ENCODE measurements at places on chromosomes 1 and 21.
A peak's percentile ranks its signal among the peaks of the same experiment; 100 is the strongest.

- DNase-seq = no peak
Measured at GRCh38 chr1:207815913-207816291, 64.0 kb downstream of the CD46 start.

- DNase-seq = peak; percentile 93
Measured at GRCh38 chr1:157163273-157164127, 25.3 kb upstream of the ETV3 start.

DNA sequence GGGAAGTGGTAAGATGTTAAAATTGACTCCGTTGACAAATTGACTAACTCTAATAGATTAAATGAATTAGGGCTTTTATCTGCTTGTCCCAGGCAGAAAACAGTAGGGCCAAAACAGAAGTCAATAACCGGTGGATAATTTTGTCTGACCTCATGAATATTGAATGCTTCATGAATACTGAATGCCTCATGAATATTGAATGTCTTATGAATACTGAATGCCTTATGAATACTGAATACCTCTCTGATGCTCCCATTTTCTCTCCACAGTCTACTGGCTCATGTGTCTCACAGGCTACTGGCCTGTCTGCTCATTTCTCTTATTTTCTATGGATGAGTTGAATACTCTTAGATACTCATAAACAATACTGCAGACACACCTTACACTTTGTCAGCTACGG lies 56.0 kb downstream of the POFUT2 start:
- DNase-seq = no peak

- no peak for DNase-seq
Measured at GRCh38 chr1:175579956-175580750, 163.2 kb downstream of the TNR start.

DNA sequence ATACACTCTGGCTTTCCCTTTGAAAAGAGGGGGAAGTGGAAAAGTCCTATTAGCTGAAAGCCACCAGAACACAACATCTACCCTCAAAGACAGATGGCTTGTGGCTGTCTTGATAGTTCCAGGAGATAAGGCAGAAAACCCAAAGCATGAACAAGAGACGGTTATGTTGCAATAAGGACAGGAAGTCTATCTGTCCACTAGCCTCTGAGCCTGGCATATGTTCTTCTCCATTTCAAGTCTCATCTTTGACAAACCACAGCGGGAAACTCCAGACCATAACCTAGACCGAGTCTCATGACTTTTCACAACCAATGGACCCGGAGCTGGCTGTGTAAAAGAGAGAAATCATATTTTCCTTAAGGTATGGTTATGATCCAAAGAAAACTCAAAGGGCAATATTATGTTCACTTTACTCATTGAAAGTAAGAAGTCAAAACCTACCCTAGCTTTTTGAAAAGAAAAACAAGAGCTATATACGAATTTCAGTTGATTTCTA lies 33.8 kb downstream of the DUSP10 start:
- no peak for DNase-seq

DNA sequence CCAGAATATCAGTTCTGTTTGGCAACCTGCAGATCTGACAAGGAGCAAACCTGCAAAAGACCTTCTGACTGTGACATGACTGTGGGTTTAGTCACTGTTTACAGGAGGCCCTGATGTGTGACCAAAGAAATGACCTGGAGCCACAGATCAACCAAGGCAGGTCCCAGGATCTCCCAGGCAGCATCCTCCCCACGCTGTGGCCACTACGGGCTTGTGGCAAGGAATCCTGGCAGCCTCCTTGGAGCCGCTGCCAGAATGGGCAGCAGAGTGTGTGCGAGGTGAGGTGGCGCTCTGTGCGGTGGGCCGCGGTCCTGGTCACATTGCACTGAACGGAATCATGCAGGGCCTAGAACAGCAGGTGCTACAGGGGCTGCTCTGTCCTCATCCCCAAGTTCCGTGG lies 15.9 kb downstream of the MCM3AP start:
- no peak for DNase-seq

DNA sequence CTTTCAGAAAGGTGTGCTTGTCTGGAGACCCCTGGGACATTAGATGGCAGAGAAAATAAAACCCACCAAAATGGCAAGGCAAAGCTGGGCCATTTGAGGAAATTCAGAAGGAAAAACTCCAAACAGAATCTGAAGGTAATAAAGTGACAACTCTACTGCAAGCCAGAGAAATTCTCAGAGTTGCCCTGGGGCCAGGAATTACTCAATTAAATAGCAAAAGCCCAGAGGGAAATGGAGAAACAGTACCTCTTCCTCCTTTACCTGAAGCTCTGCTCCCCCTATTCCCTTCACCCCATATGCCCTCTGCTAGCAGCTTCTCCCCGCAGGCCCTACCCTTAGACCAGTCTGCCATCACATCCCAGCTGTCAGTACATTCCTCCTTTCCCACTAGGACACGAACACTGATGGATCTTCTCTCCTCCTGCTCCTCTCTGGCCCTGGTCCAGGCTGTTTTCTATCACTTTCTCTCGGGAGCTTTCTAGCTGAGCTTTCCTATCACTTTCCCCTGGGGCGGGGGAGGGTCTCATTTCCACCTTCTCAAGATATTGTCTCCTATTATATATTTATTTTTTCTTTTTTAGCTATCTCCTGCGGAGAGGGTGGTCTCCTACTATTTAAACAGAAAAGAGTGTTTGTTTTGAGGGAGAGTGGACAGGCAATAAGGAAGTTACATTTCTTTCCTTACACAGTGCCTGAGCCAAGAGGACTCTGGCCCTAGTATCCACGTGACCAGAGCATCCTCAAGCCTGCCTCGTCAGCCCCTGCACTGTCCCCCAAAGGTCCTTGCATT lies 47.7 kb upstream of the RBM15 start:
- DNase-seq = no peak

GRCh38 chr1:102174259-102174863 lies 177.6 kb upstream of the OLFM3 start:
- peak; percentile 74 for DNase-seq

GRCh38 chr1:101238031-101238628 lies 1.3 kb downstream of the S1PR1 start:
- DNase-seq = peak; percentile 52

GRCh38 chr1:6591222-6591621 lies 11.4 kb downstream of the ZBTB48 start:
- no peak for DNase-seq

GRCh38 chr1:2001773-2002411 lies 1.7 kb downstream of the CFAP74 start:
- DNase-seq = no peak

DNA sequence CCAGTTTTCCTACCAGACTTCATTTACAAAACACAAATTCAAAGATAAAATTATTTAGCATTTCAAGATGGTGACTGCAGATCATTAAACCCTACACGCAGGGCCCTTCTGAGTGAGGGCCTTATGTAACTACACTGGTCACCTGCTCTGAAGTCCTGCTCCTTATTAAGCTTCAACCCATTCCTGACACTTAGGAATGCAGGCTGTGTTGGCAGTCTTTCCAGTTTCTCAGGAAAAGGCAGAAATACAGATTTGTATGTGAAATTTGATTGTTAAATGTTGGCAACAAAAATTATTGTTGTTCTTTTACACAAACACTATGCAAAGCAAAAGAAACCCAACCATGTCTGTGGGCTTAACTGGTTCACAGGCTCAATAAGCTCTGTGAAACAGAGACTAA lies 25.8 kb upstream of the BCAS2 start:
- no peak for DNase-seq

GRCh38 chr1:156468693-156469345 lies 31.8 kb downstream of the MEF2D start:
- DNase-seq = no peak

- DNase-seq = peak; percentile 11
Measured at GRCh38 chr1:7553042-7553690, 217.9 kb upstream of the VAMP3 start.

GRCh38 chr1:39317910-39318633 lies 113.6 kb downstream of the MACF1 start:
- no peak for DNase-seq

DNA sequence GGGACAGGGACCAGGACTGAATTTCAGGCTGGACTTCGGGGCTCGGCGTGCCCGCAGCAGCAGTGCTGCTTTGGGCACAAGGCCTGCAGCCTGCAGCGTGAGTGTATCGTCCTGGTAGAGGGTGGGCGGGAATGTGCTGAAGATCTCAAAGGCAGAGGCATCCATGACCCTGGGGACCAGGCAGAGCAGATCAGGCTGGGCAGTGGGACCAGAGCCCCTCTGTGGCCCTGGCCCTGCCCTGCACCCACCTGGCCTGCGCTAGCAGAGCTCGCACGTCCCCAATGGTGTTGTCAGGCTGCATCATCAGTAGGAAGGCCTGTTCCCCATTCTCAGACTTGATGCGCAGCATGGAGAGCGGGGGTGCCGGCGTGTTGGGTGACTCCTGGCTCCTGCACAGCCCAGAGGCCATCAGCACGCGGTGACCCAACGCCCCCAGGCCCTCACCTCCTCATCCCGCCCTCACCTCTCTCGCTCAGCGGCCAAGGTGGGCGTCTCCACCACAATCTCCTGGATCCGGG lies 2.6 kb downstream of the SH3BGRL3 start:
- DNase-seq = peak; percentile 56

DNA sequence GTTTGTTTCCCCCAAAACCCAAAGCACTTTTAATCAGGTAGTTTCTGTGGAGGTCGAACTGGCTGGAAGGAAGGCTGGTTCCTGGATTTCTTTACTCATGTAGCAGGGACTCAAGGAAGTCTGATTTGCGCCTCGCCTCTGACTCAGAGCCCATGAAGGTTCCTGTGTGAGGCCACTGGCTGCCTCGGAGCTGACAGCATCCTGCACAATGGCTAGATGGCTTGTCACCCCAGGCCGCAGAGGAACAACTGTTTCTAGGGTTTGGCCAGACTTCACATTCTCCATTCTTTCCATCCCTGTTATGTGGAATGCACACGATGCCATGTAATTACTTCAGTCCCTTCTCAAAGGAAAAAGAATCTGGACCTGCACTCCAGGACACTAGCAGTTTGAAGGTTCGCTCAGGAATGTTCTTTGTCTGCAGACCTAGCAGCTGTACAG lies 39.1 kb upstream of the PRSS38 start:
- no peak for DNase-seq

DNA sequence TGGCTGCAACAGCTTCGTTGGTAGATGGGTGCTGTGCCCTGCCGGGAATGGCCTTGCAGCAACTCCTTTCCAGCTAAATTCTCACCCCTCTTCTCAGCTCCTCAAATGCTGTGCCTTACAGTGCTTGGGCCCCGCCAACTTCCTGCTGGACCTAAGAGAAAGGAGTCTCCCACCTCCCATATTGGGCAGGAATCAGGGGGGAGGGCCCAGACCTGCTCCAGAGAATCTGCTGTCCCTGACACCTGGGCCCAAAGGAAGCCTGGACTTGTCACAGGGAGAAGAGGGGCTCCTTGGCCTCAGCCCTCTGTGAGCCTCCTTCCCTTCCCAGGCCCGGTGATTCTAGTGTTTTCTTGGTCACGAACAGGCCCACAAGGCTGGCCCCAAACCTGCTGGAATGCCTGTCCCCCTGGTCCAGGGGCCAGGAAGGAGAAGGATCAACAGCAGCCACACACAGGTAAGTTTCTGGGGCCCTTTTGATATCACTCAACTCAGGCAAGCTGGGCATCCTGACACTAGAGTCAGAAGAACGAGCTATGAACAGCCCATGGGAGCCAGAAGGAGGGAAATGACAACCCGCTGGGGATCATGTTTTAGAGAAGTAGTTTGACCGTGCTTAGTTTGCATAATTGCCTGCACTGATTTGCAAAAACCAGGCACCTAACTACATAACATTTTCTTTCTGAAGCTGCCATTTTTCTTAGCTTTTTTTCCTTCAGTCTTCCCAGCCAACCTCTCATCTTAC lies 86.2 kb downstream of the CD247 start:
- DNase-seq = no peak

- DNase-seq = no peak
Measured at GRCh38 chr1:111223126-111223685, 4.3 kb upstream of the CHI3L2 start.

GRCh38 chr1:156475568-156476500 lies 24.7 kb downstream of the MEF2D start:
- DNase-seq = no peak

DNA sequence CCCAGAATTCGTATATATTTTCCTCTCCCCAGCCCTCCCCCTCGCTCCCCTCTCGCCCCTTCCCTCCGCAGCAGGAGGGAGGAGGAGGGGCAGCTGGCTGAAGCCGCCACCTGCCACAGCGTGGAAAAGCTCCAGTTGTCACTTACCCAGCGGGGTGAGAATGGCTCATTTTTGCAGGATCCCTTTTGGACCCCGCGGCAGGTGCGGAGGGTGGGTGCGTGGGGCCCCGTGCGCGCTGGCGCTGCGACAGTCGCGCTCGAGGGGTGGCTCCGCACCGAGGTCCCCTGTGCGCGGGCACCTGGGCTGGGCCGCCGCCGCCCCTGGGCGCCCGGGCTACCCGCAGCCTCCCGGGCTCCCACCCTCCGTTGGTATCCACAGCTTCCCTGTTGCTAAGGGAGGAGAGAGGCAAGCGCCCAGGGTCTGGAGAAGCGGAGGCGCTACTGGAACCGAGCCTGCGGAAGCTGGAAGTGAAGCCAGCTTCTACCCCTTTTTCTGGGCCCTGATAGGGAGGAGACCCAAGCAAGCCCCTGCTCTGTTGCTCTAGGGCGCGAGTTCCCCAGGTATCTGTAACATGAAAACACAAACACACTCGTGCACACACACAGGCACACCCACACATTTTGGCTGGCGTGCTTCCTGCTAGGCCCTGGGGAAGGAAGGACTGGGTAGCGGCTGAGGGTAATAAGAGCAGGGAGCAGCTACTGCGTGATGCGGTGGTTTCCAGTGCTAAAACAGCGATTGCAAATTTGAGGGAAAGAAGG lies at the start of gene ERICH3:
Gene ERICH3, minus strand, starts transcription at position 442 of the 761 bp plus-strand sequence. Its CDS starts 273 bp downstream, at position 169.
- peak; percentile 66 for DNase-seq

GRCh38 chr1:147833231-147833860 lies 69.2 kb upstream of the GJA8 start:
- no peak for DNase-seq

GRCh38 chr1:205497351-205497750 lies 7.1 kb upstream of the CDK18 start:
- DNase-seq = no peak

DNA sequence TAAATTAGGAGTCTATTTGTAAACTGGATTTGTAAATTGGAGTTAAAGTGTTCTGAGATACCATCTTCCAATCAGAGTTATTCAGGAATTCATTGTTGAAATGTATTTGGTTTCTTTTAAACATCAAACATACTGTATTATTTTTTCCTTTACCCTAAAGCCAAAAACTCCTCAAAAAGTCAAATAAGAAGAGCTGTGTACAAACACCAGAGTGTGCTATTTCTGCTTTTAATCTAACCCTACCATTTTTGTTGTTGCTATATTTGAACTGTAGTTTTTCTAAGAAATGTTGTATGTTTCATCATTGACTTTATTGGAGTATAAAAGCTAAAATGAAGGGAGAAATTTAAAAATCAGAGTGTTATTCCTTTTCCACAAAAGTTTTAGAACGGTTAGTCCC lies 35.8 kb downstream of the SLC30A7 start:
- no peak for DNase-seq
